ENCODE measurements at places on chromosomes 13 and 19. TPM values are rescaled to one million over a fixed set of nuclear protein-coding genes. Genes with fewer than 3 reads are reported as not detected.

DNA sequence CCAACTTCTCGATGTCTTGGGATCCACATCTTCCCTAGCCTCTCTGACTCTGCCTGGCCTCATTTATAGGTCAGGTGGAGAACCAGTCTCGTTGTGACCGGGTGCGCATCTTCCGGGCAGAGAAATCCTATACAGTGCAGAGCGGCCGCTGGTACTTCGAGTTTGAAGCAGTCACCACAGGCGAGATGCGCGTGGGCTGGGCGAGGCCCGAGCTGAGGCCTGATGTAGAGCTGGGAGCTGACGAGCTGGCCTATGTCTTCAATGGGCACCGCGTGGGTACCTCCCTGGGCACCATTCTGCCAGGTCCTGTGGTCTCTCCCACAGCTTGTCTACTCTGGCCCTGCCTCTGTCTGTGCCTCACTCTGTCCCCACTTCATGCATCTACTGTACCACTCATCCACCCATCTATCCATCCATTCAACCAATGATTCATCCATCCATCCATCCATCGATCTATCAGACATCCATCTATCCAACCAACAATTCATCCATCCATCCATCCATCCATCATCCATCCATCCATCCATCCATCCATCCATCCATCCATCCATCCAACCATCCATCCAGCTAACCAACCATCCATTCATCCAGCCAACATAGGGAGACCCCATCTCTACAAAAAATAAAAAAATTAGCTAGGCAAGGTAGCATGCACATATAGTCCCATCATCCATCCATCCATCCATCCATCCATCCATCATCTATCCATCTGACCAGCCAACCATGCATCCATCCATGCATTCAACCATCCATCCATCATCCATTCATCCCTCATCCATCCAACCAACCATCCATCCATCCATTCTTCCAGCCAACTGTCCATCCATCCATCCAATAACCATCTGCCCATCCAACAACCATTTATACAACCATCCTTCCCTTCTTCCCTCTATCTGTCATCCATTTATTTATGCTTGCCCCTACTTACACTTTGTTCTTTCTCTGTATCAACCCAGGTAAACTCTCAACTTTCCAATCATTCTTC is 34.3 kb downstream of the RYR1 start:
- no peak for DNase-seq

FLT1 gene
- not detected for total RNA-seq

- no peak for DNase-seq
Observed at GRCh38 chr13:50200569-50200968, 185.3 kb downstream of the KCNRG start.

DNA sequence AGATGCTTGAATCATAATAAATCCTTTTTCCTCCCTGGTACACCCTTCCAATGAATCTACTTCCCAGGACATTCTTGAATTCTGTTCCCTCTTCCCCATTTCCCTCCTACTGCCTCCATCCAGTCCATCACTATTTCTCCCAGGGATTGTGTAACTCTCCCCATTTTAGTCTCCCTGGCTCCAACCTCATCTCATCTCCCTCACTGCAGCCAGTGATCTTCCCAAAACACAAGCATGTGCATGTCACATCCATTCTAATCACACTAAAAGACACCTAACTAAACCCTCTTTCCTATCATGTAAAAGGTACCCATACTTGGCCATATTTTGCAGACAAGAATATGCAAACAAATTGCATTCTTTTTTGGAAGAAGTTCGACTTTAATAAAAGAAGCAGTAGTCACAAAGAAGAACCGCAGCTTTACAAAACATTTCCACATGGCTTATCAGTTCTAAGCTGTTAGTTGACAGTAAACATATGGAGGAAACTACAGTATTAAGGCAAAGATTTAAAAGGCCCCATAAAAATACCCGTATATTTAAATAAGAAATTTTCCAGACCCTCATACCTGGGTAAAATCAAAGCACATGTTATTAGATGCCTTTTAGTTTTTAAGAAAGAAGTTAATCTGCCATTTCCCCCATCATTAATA is 111.0 kb downstream of the KCTD12 start:
- DNase-seq: no peak

KRTDAP gene
- not detected for total RNA-seq

ZC3H13 gene
- total RNA-seq: 113 TPM
